ENCODE measurements at places on chromosomes 1 and 21.

GRCh38 chr1:161068306-161069234, 1.1 kb downstream of the ARHGAP30 start:
- no peak for DNase-seq

DNA sequence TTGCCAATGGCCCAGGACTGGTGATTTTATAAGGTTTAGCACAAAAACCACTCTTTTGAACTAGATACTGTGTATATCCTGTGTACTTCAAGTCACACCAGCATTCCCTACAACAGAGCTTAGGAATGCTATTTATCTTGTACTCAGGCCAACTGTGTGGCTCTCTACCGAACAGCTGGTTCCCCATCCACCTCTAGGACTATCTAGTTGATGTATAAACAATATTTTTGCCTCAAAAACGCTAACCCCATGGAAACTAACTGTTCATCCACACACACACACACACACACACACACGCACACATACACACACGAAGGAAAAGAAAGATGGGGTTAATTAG, 28.7 kb upstream of the SLC45A3 start:
- no peak for DNase-seq

- no peak for DNase-seq
Measured at GRCh38 chr1:102886638-102887037, 221.7 kb downstream of the COL11A1 start.

DNA sequence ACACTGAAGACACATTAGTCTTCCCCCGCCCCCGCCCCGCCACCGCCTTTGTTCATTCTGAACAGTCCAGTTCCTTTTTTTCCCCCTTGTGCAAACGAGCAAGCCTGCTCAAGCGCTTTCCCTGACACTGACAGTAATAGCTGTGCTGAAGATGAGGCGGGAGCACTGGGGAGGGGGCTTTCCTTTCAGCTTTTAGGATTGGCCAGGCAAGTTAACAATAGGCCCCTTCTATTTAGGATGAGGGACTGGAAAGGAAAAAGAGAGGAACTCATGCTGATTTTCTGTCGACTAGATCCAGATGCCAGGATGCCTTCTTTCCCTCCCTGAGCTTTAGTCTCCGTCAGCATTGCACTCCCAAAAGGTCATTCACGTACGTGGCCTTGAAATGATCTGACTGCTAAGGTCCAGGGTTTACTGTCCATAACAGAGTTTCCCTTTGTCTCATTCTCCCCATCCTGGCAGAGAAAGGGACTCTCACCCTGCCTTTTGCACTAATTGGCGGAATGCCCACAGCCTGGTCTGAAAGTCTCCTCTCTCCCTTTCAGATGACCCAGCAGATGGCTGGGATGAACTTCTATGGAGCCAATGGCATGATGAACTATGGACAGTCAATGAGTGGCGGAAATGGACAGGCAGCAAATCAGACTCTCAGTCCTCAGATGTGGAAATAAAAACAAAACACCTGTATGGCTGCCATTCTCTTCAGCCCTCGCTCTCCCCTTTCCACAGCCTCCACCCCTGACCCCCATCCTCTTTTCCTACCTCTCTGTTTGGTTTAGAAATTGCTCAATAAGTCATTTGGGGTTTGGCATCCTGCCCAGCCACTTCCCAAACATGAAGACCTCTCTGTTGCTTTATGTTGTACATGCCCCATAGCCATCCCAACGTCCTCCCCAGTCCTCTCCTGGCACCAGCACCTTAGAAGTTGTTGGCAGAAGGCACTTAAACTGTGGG, 28.6 kb upstream of the ZFP69B start:
- no peak for DNase-seq

- DNase-seq, result no peak
Measured at GRCh38 chr1:85224734-85225623, 24.2 kb upstream of the SYDE2 start.

- DNase-seq, result no peak
Measured at GRCh38 chr1:184030433-184031091, 7.0 kb downstream of the COLGALT2 start.

- DNase-seq, result no peak
Measured at GRCh38 chr1:39141925-39142324, 62.6 kb upstream of the MACF1 start.

DNA sequence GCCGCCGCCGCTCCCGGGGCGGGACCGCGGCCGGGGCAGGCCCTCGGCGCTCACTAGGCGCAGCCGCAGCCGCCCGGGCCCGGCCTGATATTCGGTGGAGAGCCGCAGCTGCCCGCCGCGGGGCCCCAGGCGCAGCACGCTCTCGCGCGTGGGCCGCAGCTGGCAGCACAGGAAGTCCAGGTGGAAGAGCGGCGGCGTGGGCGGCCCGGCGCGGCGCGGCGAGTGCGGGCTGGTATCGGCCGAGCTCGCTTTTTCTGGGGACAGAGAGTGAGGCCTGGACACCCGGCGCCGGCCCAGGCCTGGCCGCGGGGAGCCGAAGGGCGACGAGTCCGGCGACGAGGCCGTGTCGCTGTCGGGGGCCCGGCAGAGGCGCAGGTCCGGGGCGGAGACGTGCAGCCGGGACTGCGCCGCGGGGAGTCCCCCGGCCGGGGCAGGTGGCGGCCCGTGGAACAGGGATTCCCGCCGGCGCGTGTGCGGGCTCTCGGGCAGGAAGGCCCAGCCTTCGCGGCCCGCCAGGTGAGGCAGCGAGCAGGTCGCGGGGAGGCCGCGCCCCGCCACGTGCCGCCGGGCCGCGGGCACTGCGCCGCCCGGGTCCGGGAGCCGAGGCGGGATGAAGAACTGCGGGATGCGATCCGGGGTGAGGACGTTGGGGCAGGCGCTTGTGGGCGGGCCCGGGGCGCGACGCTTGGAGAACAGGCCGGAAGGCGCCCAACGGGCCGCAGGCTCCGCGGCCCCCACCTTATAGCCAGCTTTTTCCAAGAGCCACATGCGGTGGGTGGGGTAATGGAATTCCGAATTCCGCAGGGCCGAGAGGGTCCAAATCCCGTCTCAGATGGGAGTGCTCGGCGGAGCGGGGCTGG, 1.2 kb downstream of the C2CD4D start:
- no peak for DNase-seq

- peak; percentile 17 for DNase-seq
Measured at GRCh38 chr1:59638231-59638711, 176.5 kb upstream of the HOOK1 start.

DNA sequence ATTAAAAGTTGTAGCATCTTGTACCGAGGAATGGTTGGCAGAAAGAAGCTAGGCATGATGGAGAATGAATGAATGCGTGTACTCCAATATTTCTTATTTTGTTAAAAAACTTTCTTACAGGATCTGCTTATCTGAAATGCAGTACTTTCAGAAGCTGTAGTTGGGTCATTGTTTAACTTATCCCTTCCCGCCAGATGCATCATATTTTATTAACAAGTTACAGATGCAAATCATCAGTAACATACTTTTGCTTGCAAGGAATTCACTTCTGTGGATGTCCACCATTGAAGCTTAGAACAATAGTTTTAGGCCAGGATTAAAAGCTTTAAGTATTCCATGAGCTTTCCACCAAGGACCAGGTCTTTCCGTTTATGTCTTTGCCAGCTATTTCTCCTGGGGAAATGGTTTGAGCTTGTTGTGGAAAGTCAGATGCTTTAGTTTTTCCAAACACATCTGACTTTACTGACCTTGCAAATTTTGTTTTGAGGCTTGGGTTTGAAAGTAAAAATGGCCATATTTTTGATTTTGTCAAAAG, 65.4 kb downstream of the PATJ start:
- no peak for DNase-seq

GRCh38 chr1:186202776-186203175, 172.3 kb downstream of the TPR start:
- DNase-seq, result no peak

DNA sequence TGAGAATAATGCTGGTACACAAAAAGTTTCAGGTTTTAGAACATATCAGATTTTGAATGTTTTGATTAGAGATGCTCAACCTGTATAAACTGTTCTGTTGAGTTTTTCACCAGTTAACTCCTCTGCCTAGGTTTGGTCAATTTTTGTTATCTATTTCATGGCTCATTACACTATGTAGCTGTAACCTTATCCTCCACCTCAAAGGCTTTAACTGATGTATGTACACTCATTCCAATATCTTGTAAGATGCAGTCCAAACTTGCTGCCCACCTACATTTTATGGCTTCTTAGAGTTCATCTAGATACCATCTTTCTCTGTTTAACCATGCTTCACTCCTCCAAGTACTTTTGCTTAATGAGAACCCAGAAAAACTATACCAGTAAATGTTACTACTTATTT, 107.8 kb downstream of the EIF4G3 start:
- no peak for DNase-seq

DNA sequence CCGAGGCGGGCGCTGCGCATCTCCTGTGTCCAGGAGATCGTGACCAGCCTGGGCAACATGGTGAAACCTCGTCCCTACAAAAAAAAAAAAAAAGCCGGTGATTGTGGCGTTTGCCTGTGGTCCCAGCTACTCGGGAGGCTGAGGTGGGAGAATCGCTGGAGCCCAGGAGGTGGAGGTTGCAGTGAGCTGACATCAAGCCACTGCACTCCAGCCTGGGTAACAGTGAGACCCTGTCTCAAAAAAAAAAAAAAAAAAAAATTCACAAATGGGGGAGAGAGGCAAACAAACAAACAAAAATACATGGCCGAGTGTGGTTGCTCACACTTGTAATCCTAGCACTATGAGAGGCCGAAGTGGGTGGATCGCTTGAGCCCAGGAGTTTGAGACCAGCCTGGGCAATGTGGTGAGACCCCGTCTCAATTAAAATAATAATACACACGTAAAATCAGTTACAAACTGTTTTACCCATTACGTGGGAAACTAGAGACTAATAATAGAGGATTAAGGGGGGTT, 758 bp downstream of the TATDN3 start:
- DNase-seq, result no peak

- DNase-seq, result no peak
Measured at GRCh38 chr1:181139631-181140061, 51.1 kb downstream of the IER5 start.

- DNase-seq, result no peak
Measured at GRCh38 chr1:117652421-117652820, 46.6 kb downstream of the TENT5C start.

DNA sequence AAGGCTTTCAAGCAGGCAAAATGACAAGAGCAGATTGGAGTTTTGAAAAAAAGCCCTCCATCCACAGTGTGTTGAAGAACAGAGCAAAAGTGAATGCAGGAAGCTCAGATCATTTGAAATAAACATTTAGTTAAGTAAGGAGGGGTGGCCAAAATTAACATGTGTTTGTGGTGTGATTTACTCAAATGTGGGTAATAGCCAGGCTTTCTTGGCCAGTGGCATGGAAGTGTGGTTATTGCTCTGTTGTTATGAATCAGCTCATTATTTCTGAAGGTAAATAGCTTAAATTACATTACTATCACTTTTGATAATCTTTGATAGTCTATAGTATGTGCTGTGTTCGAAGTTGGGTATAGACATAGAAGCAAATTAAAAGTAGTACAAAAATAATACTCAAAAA, 485.9 kb downstream of the LMO4 start:
- DNase-seq, result no peak
